ENCODE measurements at places on chromosomes 11 and 22.

DNA sequence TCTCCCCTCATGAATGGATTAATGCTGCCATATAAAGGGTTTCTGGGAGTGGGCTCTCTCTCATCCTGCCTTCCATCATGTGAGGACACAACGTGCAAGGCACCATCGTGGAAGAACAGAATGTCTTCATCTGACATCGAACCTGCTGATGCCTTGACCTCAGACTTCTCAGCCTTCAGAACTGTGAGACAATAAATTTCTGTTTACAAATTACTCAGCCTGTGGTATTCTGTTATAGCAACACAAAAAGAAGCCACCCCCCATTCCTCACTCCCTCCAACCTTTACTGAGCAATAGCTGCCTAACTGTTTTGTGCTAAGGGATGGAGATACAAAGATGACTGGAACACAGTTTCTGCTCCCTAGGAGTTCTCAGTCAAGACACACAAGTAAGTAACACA is 106.1 kb upstream of the PLET1 start:
- DNase-seq = no peak

DNA sequence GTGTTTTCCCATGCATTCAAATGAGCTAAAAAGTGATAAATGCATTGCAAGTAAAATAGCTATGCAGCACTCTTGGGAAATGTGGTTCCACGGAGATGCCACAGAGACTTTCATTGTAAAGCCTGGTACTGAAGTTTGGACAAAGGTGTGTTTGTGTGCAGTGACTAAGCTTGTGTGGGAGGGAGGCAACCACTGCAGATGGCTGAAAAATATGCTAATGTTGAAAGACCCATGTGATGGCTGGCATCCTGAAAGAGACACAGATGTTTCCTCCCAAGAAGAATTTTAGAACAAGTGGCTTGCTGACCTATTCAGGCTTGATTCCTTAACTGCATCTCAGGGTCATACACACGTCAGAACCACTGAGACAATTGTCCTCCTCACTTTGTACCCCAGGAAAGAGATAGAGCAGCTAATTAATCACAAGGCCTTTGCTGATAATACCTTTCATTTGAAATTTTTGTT is 73.8 kb downstream of the FAM76B start:
- DNase-seq = no peak

DNA sequence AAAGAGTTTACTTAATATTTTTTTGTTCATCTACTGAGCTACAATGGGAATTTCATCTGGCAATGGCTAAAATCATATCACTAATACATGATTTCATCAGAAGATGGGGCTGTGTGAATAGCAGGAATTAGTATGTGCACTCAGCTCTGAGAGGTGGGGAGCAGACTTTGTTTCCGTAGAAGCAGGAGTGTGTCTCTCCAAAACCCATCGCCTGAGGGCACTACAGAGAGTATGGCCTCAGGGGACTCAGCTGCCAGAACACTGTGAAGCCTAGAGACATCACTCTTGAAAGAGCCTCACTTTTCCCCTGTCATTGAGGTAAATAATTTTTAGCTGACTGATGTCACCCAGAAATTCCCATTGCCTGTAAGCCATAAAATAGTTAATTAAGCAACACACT is 261.4 kb upstream of the ISX start:
- DNase-seq = no peak

DNA sequence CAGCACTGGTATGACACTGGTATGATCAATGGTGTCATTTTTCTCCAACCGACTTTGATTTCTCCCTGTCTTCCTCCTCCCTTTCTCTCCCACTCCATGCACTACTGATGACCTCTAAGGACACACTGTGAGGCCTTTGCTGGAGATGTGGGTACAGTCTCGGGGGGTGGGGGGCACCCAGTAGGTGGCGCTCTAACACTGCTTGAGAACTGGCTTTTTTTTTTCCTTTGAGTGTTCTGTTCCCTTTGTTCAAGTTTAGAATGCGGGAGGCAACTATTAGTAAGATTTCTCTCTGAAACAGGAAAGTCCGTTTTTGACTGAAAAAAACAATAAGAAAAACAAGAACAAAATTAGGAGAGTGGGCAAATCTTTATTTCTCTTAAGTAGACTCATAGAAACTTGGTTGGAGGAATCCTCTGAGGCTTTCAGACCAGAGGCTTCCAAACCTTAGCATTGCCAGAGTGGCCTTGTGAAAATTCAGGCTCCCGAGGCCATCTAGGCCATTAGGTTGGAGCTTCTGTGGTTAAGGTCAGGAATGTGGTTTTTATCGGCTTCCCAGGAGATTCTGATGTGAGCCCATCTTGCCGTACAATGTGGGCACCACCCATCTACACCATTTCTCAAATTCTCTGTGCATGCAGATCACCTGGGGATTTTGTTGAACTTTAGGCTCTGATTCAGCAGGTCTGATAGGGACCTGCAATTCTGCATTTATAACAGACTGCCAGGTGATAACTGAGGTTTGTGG is 43.2 kb downstream of the PANX1 start:
- no peak for DNase-seq

- peak; percentile 69 for DNase-seq
Measured at GRCh38 chr22:23119494-23120414, 22.0 kb downstream of the RSPH14 start.

GRCh38 chr22:46062232-46062615 is 85.3 kb upstream of the WNT7B start:
- DNase-seq = no peak

- DNase-seq = no peak
Measured at GRCh38 chr11:81772166-81772565, 961.5 kb downstream of the FAM181B start.

GRCh38 chr11:110087812-110088534 is 5.2 kb upstream of the ZC3H12C start:
- no peak for DNase-seq

- no peak for DNase-seq
Measured at GRCh38 chr11:109728056-109728455, 306.1 kb downstream of the C11orf87 start.

DNA sequence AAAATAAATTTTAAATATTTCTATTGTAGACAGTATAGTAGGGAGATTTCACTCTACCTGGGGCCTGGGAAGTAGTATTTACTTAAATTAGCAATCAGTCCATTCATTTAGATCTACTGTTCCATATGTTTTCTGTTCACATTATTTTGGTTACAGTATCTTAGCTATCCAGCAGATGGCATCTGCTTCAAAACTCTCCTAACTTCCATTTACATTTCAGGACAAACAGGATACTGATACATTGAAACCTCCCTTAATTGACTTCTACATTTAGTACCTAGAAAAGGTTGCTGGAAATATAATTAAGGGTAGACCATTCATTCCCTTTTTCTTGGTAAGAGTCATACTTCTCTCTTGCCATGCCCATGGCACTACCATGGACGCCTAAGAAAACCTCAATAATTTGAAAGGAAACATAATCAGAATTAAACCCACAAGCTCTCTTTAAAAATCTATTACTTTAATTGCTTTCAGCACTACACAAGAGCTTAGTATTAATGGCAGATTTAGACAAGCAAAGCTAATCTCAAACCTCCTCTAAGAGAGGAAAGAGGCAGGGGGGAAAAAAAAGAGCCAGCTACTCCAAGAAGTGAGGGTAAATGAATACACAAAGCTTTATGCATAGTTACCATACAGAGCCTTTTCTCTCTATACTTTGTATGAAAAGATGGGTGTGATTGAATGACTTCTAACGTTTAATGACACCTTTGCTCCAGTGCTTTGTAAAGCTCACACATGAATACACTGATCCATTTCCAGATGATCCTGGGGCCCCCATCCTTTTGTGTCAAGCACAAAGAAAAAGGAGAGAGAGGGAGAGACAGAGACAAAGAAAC is 131.2 kb upstream of the MTMR2 start:
- DNase-seq = no peak

GRCh38 chr22:25069758-25070481 is 117.4 kb downstream of the KIAA1671 start:
- DNase-seq = no peak

GRCh38 chr11:11976481-11977127 is 31.8 kb downstream of the DKK3 start:
- no peak for DNase-seq

DNA sequence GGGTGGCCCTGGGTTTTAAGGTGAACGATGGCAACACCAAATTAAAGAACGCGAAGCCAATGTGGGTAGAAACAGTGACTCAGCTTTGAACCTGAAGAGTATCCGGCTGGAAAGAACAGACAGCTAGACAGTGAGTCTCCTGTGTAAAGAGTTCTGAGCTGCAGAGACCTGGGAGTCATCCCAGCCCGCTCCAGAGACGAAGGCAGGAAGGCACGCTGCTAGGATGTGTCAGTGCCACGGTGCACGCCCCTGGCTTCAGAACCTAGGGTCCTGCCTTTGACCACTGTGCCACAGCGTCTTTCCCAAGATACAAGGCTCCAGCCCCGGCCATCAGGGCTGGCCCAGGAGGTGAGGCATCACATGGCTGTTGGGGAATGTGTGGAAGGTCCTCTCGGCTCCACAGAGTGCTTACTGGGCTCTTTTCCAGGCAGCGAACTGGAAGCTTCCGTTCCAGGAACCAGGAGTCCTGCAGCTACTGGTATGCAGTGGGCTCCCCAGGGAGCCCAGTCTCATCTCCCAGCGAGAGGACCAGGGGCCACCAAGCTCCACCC is 29.9 kb downstream of the LRFN4 start:
- no peak for DNase-seq

- DNase-seq = no peak
Measured at GRCh38 chr22:49303781-49304461, 523.8 kb downstream of the BRD1 start.

DNA sequence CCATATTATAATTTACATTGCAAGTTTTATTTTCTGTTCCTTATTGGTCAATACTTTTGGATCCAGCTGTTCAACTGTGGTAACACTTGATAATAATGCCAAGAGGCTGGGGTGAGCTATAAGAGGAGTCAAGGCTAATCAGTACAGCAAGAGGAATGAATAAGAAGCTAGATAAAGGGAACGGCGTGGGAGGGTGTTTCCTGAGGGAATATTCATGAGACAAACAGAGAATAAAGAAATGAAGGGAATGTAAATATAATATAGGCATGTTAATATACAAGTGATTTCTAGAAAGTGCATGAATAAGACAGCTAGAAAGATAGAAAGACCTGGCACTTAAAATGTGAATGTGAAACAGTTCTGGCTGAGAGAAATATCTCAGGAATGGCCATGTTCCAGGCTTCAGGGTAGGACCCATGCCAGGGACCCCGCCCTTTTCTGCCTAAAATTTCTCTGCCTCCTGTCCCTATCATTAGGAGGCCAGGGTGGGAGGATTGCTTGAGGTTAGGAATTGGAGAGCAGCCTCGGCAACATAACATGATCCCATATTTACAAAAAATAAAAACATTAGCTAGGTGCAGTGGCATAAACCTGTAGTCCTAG is 3.9 kb downstream of the OR51B4 start:
- no peak for DNase-seq

DNA sequence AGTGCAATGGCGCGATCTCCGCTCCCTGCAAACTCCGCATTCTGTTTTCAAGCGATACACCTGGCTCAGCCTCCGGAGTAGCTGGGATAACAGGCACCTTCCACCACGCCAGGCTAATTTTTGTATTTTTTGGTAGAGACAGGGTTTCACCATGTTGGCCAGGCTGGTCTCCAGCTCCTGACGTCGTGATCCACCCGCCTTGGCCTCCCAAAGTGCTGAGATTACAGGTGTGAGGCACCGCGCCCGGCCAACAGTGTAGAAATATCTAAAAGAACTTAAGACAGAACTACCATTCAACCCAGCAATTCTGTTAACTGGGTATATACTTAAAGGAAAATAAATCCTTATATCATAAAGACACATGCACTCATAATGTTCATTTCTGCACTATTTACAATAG is 335.3 kb upstream of the LUZP2 start:
- no peak for DNase-seq

DNA sequence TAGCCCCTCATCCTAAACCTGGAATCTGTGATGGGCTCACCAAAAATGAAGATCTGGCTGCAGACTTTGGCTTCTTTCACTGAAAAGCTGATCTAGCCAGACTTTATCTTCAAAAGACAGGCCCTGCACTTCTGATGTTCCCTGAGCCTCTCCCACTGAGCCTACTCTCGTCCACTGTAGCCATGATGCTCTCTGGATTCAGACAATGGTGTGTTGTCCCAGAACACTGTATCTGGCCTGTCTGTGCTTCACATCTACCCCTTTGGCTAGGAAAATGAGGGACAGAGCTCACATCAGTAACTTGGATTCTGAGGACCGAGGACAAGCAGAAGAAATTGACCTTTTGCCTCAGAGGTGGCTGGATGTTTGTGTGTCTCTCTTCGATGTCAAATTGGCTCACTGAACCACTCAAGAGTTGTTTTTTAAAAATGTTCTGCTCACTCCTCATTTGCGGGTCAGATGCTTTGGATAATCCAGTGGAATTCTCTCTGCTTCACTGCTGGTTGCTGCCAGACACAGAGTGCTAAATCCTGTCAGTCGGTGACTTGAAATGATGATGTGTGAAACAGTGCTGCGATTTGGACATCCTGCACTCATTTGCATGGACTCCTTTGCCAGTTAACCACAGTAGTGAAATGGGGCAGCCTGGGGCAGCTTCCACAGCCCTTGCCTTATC is 67.5 kb downstream of the ARFGAP2 start:
- no peak for DNase-seq

- DNase-seq = no peak
Measured at GRCh38 chr11:83115551-83115950, 41.4 kb upstream of the PCF11 start.

DNA sequence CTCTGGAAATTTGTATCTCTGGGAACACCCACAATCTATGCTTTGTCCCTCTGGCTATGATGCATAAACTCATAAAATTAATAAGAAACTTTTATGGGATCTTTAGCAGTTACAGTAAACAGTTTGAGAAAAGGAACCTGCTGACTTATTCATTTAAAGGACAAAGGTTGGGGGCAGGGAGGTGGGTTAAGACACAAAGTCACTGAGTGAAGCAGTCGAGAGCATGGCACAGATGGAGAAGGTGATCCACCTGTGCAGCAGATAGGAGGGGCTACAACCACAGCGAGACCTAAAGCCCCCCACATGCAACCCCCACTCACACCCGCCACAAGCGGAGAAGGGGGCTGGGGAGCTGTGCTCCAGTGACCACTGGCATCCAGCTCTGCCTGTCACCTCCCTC is 45.0 kb downstream of the SMCO4 start:
- no peak for DNase-seq

DNA sequence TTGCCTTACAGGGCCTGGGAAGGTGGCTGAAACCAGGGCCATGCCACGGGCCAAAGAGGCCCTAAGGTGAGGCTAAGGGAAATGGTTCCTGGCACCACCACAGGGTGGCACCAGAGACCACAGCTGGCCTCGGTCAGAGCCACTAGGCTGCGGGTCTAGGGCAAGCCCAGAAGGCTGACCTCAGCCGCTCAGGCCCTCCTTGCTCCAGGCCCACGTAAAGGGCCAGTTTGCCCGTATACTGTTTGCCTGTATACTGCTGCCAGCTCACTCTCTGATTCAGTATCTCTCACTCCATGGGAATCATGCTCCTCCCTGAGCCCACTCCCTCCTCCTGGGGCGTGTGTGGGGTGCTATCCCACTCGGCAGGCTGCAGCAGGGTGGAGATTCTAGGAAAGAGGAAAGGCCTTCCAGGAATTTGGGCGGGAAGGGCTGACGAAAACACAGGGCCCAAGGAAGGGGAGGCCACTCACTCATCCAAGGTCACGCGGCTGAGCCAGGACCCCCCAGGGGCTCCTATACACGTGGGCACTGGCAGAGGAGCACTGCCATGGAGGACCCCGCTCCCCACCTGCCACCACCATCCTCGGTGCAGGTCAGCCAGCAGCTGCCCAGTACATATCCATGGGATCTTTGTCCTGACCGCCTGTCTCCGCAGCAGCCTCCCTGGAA is 62.4 kb downstream of the NECTIN1 start:
- DNase-seq = peak; percentile 17

GRCh38 chr11:70394211-70394950 is 3.9 kb upstream of the CTTN start:
- DNase-seq = no peak

- DNase-seq = no peak
Measured at GRCh38 chr11:66084821-66085475, 14.9 kb downstream of the PACS1 start.

Data from naive thymus-derived CD8-positive, alpha-beta T cell (primary cell).